ENCODE measurements at places on chromosomes 1 and 21.

- no peak for DNase-seq
Measured at GRCh38 chr1:231763456-231763855, 136.9 kb downstream of the DISC1 start.

GRCh38 chr1:163176797-163177196 lies 25.9 kb downstream of the RGS5 start:
- no peak for DNase-seq

GRCh38 chr1:227472772-227473171 lies 90.6 kb upstream of the ZNF678 start:
- no peak for DNase-seq

DNA sequence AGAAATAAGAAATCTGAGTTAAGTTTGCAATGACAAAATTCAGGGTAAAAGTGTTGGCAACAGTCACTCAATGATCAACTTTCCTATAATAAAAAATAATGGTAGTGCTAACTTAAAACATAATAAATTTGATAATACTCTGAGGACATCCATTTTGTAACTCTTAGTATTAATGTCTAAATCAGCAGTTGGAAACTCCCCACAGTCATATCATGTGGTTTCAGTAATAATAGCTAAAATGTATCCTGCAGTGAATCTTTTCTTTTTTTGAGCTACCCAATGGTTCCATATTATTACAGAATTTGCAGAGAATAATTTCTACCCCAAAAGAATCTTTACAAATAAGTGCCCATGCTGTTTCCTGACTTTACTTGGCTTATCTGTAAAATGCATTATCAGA lies 286.7 kb downstream of the PTPRC start:
- no peak for DNase-seq

DNA sequence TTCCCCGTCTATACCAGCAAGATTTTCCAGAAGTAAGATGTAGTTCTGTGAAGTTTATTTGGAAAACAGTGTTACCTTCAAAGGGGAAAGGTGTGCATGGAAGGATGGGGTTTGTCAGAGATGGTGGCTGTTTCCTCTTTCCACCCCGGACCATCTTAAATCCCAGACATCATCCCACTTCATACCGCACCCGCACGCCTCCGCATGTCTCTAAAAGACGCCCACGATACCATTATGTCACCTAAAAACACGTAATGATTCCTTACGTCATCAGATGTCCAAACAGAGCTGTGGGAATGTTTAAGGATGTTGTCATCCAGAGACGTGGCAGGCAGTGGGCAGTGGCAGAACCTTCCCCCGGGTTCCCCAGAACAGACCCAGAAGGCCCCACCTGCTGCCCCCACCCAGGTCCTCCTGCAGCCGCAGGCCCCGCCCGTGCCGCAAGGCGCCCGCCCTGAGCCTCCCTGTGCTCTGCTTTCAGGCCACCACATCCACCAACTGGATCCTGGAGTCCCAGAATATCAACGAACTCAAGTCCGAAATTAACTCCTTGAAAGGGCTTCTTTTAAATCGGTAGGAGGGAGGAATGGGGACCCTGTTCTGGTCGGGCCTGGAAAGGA lies 152.2 kb downstream of the PEX14 start:
- DNase-seq = no peak

GRCh38 chr1:22612671-22613571 lies 23.5 kb upstream of the C1QA start:
- no peak for DNase-seq

- no peak for DNase-seq
Measured at GRCh38 chr1:228134591-228134990, 5.5 kb upstream of the GUK1 start.

DNA sequence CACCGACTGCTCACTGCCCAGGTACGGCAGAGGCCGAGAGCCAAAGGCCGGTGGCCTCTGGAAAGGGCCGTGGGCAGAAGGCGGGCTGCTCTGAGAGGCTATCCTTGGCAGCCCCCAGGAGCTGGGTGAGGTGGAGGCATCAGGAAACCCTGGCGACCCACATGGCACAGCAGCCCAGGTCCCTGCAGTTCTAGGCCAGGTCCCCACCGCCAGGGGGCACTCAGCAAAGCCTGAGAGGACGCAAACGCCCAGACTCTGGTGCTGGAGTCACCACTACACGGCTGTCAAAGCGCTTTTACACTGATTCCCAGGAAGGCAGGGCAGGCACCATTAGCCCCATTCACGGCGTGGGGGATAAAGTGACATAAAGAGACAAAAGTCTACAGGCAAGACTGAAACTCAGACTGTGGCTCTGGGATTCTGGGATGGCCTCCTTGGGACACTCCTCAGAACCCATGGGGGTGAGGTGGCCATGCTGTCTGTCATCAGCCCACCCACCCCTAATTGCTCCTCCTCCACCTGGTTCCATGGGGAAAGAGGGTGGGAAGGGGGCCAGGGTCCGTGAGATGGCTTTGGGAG lies 4.9 kb downstream of the PLEKHG5 start:
- DNase-seq = peak; percentile 79

DNA sequence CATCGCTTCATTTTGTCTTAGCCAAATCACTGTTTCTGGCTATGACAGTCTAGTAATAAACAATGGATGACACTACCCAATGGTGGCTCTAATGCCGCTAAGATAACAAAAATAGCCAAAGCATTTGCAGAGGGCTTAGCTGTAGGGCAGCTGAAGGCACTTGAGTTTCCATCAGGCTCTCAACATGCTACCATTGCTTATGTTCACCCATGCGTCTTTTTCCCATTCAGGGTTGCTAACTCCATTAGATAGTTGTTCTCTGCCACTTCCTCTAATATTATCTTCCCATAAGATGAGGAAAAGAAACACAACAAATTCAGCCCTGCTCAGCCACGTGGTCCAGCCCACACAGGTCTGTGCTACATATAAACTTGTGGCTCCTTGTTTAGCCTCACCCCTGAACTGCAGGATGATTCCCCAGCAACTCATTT lies 159.6 kb downstream of the TOMM20 start:
- no peak for DNase-seq

DNA sequence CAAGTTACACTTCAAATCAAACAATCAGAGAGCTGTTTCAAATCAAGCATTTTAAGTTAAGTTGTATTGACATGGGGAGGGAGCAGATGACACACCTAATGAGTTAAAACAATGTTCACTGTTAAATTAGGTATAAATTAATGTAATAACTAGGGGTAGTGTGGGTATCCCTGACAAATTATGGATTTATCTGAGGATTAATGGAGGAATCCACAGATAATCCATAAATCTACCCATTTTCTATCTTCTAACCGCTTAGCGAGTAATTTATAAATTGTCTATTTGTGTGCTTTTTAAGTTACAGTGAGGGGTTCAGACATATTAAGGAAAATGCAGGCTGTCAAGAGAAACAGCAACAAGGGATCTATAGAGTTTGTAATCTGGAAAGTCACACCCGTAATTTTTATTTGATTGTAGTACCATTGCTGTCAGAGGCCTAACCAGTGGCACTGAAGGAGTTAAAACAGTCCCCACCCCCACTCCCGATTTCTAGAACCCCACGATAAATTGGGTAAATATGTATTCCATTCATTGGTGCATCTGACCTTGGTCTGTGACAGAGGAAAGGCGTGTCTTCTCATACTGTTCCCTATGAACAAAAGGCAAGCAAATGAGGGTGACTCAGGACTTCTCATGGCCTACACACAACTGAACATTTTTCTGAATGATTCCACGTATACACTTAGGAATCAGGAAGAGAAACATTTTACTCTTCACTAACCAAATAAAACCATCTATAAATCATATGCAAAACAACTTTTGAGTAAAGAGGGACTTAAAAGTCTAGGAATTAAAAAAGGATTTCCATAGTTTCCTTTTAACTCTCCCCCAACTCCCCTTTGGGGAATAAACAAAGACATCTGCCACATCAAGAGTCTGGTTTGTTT lies 7.4 kb downstream of the IRF2BP2 start:
- no peak for DNase-seq

DNA sequence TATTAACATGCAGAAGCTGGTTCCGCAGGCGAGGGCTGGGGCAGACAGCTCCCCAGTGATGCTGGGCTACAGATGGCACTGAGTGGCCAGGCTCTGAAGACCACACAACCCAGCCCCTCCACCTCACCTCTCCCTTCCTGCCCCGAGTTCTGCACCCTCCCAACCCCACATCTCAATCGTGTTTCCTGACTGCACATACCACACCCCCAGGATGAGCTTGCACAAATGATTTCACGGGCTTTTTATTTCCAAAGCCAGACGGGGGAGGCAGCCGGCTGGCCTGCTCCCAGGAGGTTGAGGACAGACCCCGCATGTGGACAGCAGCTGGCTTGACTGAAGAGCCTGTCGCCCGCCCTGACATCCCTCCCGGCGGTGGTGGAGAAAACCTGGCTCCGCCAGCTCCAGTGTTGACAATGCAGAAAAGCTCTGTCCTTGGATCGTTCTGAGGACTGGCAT lies 21.4 kb upstream of the ALDH4A1 start:
- no peak for DNase-seq

DNA sequence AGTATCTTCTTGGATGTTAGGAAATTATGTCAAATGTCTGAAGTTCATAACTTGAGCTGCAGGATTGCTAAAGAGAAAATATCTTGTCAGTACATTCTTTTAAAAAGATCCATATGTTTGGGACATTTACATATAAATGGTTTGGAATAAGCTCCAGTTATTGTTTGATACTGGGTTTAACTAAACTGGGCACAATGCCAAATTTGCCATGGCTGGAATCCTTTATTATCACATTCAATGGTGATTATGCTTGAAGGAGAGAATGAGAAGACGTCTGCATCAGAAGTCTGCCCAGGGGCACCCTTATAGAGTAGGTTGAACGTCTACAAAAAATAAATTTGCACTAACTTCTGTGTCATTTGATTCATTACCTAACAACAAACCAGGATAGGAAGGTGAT lies 652.5 kb downstream of the AMY1C start:
- DNase-seq = no peak

GRCh38 chr1:27566462-27567145 lies 37.3 kb downstream of the AHDC1 start:
- DNase-seq = no peak

- no peak for DNase-seq
Measured at GRCh38 chr1:95889400-95889799, 655.4 kb downstream of the RWDD3 start.

GRCh38 chr1:3668585-3669300 lies 16.4 kb downstream of the TP73 start:
- DNase-seq = no peak

GRCh38 chr1:57882072-57882471 lies 458.2 kb upstream of the DAB1 start:
- no peak for DNase-seq

DNA sequence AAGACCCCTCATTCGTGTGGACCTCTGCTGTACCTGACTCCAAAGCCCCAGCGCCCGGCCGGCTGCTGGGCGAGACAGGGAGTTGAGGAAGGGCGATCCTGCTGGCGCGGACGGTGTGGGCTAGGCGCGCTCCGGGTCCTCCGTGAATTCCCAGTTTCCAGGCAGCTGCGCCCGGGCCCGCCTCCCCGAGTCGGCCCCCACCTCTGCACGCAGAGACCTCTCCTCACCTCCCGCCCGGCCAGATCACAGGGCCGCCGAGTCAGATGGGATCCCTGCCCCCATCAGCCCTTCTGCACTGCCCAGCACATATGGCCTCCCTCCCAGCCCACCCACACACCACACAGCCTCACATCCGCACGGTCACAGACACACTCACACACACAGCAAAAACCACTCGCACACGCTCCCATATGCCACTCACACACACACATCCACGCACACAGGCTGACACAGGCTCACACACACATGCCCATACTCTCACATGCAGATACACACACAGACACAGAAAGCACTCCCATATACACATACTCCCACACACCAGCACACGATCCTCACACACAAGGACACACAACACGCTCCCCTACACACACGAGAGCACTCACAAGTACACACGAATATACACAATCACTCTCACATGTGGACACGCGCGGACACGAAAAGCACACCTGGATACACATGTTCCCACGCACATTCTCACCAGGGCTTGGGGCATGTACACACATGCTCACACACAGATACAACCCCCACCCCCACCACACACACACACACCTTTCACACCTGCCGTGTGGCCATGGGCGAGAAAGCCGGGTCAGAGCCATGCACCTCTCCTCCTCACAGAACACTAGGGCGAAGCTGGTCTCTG lies 7.2 kb upstream of the GUCA2B start:
- DNase-seq = no peak

- no peak for DNase-seq
Measured at GRCh38 chr1:244388961-244389360, 62.7 kb downstream of the ADSS2 start.

DNA sequence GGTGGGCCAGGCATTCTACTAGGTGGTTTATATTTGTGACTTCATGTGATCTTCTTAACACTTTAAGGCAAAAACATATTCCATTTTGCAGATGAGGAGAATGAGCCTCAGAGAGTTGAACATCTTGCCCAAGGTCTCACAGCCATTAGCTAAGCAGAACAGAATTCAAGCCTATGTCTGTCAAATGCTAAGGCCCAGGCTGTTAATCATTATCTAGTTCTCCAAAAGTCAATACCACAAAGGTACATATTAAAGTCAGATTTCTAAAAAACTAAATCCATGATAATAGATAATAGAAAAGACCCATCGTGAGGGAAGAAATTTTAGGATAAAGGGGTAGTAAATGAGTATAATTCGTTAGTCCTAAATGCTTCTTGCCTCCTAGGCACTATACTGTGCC lies 234.3 kb downstream of the KCNH1 start:
- DNase-seq = no peak

DNA sequence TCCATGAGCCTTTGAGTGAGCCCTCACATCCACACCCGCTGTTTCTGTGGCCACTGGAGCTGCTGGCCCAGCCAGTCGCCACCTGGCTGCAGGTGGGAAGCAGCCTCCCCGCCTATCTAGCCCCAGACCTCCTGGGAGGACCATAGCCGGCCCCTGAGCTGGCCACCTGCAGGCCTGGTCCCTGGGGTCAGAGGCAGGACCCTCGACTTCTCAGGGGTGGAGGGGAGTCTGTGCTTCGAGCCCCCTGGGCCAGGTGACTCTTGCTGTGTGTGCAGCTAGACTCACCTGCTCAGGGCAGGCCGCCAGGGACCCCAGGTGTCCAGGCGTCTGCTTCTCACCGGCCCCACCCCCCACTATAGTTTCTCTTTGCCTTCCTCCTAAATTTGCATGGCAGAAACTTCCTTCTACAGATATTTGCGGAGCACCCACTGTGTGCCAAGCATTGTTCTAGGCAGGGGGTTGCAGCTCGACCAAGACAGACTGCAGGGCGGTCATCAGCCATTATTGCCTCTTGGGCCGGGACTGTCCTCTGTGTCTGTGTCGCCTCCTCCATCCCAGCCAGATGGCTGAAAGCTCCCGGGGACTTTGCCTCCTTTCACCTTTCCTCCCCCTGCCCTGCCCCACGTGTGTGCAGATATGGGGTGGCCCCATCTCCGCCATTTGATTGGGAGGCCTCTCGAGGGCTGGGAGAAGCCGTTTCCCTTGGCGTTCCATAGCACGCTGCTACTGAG lies 27.3 kb downstream of the SPSB1 start:
- no peak for DNase-seq

- DNase-seq = no peak
Measured at GRCh38 chr1:70048336-70049094, 156.9 kb downstream of the LRRC40 start.

- DNase-seq = peak; percentile 17
Measured at GRCh38 chr21:45550522-45551210, 8.4 kb upstream of the SLC19A1 start.

- no peak for DNase-seq
Measured at GRCh38 chr1:55285834-55286233, 70.7 kb upstream of the USP24 start.

GRCh38 chr21:16102113-16102512 lies 372.3 kb downstream of the USP25 start:
- DNase-seq = no peak

- no peak for DNase-seq
Measured at GRCh38 chr1:78171736-78172590, 126.2 kb downstream of the GIPC2 start.

Measured in central memory CD4-positive, alpha-beta T cell (primary cell).